ENCODE measurements at places on chromosomes 2 and 18. TPM values are rescaled to one million over a fixed set of nuclear protein-coding genes. Genes with fewer than 3 reads are reported as not detected.

Gene RBM44
- total RNA-seq: 0.22 TPM

Gene ACTG2
- 1.4 TPM for total RNA-seq

GRCh38 chr2:164917296-164917903 is 37.9 kb downstream of the SLC38A11 start:
- DNase-seq: peak; percentile 43

GRCh38 chr2:230908595-230909191 is 16.3 kb downstream of the GPR55 start:
- DNase-seq: peak; percentile 33

DNA sequence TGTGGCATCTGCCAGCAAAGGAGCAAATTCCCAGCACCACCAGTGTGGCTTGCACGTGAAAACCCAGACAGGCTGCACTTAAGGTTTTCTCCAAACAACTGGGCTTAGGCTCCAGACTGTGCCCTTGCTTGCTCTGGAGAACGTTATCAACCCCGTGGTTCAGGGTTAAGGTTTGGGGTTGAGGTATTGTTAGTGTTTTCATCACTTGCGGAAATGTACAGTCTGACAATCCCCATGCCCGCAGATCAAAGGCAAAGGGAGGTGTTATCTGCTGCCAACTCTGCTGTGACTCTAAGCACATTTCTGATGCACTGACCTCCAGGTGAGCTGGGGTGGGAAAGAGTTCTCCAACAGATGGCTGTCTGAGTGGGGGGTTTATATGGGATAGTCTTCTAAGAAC is 253.5 kb upstream of the NT5C1B start:
- no peak for DNase-seq

Gene PFN4
- not detected for total RNA-seq

Gene TMEM247
- not detected for total RNA-seq

DNA sequence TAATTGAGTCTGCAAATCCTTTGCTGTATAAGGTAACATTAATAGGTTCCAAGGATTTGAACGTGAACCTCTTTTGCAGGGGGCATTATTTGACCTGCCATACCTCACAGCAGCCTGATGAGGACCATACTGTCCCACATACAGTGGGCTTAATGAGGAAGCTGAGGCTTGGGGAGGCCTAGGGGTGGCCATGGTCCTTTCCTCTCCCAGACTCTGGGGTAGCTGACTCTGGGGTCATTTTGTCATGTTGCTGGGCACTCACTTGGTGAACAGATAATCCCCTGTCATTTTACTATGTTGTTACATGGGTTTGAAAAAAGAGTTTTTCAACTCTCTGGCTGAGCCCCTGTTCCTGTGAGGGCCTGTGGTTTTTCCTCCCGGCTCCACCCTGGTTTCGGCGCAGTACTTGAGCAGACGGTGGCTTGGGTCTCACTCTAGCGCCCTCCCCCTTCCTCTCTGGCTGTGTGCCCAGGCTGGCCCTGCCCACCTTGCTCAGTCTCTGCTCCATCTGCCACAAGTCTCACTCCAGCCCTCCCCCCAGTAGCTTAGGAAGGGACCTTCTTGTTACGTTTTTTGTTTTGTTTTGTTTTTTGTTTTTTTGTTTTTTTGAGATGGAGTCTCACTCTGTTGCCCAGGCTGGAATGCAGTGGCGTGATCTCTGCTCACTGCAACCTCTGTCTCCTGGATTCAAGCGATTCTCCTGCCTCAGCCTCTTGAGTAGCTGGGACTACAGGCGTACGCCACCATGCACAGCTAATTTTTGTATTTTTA is 21.0 kb downstream of the INPP4A start:
- DNase-seq: no peak

GRCh38 chr2:120323214-120323613 is 22.7 kb upstream of the INHBB start:
- DNase-seq: no peak

DNA sequence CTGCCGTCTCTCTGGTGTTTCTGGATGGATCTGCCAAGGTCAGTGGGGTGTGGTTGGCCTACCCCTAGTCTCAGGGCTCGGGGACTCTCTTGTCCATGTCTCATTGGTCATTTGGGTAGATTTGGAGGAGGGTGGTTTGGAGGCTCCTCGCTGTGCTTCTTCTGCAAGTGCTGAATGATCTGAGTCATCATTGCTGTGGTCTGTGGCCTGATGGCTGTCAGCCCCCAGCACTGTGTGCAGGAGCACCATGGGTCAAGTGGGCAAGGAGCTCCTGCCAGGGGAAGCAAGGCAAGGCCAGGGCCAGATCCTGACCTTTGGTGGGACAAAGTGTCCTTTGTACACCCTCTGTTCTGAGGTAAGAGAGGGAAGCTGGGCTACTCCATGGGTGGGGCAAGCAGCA is 221.8 kb downstream of the FHOD3 start:
- DNase-seq: no peak

Gene CCBE1
- 0.46 TPM for total RNA-seq

DNA sequence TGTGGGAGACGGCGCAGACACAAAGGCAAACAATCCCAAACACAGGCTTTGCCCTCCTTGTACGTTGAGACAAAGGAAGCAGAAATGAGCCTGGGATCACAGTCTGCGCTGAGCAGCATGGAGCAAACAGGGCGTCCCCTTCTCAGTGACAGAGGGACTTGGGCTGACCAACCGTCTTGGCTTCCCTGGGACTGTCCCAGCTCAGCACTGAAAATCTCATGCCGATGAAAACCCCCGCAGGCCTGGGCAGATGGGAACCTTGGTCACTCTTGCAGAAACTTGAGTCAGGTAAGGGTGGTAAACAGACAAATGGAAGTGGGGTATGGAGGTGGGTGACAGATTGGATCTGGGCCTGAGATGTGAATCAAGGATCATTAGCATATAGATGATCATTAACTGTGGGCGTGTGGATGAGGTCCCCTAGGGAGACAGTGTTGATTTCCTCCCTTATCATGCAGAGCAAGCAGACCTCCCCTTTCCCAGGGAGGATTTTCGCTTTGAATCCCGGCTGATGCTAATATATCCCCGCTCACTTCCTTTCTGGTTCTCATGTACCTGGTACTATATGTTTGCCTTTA is 19.1 kb upstream of the SH3BP4 start:
- peak; percentile 62 for DNase-seq

DNA sequence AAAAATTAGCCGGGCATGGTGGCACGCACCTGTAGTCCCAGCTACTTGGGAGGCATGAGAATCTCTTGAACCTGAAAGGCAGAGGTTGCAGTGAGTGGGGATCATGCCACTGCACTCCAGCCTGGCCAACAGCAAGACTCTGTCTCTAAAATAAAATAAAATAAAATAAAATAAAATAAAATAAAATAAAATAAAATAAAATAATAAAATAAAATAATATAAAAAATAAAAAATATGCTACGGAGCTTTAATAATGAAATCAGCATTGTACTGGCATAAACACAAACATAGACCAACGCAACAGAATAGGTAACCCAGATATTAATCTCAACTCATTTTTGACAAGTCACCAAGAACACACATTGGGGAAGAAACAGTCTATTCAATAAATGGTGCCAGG is 973.4 kb upstream of the SOX11 start:
- DNase-seq: no peak

DNA sequence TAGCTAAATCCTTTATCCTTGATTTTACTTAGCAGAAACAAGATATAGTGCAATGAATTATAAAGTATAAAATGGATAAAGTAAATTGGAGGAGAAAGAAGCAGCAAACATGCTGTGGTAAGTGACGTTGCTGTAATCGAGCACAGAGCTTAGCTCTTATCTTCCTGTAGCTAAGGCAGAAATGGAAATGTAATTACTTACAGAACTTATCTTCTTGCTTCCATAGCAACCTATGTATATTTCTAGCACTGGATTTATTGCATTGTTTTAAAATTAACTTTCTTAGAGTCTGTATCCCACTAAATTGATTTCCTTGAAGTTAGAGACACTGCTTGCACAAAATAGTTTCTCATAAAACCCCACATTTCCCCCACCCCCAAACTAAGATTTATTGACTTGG is 130.6 kb upstream of the MC4R start:
- no peak for DNase-seq

DNA sequence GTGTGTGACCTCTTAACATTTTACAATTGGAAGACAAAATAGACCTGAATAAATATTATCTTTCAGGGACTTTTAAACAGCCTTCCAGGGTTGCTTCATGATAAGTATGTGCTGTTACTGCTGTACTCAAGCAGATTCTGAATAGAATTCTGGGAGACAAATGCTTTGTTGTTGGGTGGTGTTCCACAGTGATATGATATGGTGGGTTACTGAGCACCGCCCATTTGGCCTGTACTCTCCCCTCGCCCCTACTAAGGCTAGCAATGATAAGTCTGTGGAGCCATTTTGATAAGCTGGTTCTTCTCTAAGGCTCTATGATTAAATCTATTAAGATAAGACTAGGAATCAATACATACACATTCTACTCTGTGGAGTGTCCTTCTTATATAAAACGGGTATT is 89.8 kb upstream of the ITGA4 start:
- no peak for DNase-seq

- no peak for DNase-seq
These were observed 1.9 kb upstream of the NAB1 start for GRCh38 chr2:190646780-190647522.

Gene ZNF396
- 1.2 TPM for total RNA-seq

DNA sequence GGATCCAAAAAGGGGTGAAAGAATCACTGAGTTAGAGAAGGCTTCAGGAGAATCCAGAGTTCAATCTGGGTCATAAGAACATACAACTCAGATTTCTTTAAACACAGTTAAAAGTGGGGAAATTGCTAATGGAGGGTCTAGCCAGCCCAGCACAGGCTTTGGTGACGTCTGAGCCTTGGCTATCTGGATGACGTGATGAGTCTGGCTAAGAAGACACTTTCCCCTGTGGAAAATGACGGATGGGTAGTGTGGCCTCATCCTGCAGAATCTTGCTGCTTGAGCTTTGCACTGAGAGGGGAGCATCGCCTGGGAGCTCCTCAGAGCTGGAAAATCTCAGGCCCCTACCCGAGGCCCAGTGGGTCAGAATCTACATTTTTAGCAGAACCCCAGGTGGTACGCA is 19.2 kb downstream of the EDAR start:
- no peak for DNase-seq

DNA sequence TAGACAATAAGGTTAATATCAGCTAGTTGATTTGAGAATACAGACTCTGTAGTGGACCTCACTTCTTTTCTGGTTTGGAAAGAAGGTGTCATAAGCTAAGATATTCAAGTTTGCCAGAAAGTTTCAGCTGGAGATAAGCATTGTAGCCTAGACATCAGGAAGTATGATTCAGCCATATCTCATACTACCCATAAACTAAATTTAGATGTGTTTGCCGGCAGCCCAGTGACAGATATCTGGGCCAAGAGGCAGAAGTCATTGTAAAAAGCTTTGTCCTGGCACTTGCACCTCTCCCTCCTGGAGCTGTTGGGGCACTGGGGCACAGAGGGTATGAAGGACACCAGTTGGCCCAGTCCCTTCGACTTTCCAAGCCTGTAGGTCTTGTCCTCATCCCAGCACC is 128.0 kb downstream of the EPHA4 start:
- DNase-seq: no peak

DNA sequence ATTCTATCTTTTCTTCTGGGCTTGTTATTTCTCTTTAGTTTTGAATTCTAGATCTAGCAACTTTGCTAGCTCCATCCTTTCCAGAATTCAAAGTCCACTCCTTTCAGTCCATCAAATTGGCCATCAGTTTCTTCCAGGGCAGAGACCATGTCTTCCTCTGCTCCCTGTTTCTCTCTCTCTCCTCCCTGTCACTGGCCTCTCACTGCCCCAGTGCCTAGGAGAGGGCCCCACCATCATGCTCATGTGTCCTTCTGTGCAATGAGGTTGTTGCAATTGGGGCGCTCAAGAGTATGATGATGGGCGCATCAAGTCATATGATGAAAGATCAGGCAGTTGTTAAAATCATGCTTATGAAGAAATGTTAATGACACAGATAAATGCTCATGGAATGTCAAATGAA is 159.2 kb upstream of the HS6ST1 start:
- no peak for DNase-seq

- no peak for DNase-seq
These were observed 315.2 kb upstream of the CHAC2 start for GRCh38 chr2:53452400-53452799.

Gene SMYD1
- total RNA-seq: 0.04 TPM

- peak; percentile 8 for DNase-seq
These were observed 178.2 kb downstream of the LOXHD1 start for GRCh38 chr18:46478796-46479195.

GRCh38 chr2:130319536-130319935 is 23.2 kb upstream of the IMP4 start:
- DNase-seq: no peak

Gene MAL
- not detected for total RNA-seq

- peak; percentile 23 for DNase-seq
These were observed 39.5 kb downstream of the MTERF4 start for GRCh38 chr2:241062389-241063092.

- DNase-seq: no peak
These were observed 32.0 kb upstream of the ACYP2 start for GRCh38 chr2:54083445-54083844.

Gene LYG1
- total RNA-seq: 0.31 TPM

DNA sequence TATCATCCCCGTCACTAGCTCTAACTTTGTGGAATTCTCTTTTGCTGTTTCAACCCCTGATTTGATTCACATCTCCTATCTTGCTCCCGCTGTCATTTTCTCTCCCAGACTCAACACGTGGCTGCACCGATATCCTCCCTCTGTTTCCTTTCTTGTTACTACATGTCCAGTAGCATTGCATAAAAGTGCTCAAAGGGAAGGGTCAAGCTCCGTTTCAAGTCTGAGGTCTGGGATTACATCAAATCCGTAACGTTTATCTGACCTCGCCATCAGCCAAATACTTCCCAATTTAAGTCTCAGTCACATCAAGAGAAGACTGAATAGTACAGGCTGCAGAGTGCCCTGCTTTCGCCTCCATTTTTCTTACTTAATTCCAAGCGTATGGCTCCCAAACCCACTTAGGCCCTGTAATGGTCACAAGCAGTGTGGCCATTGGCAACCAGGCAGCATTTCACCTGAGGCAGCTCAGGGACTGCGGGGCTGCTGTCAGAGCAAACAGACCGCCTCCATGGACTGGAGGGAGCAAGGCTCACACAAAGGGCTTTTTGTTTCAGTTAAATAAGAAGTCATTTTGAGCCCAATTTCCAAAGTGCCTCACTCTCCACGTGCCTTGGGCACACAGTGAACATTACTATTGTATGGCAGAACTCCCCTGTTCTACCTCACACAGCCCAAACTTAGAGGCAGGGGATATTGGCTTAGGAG is 217.8 kb downstream of the BCL11A start:
- no peak for DNase-seq

DNA sequence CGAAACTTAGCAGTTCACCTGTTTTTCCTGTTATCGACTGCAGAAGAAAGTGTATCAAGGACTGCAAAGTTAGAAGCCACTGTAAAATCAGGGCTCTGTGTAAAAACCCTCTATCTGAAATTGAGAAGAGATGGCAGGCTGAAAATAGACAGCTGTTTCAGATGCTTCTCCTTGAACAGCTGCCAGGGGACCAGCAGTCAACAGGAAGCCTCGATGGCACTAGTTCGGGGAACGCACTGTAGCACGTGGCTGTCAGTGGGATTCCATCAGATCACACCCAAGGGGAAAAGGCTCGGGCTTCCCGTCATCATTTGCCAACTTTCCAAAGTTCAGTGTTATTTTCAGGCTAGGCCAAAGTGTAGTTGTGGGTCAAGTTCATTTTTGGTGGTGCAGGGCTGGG is 316.9 kb downstream of the TXNL1 start:
- DNase-seq: no peak

- DNase-seq: no peak
These were observed 11.5 kb upstream of the D2HGDH start for GRCh38 chr2:241722896-241723454.

Gene FAHD2B
- total RNA-seq: 34.5 TPM
